ENCODE measurements at places on chromosomes 13 and 19.

GRCh38 chr13:44815623-44816022, 173.6 kb downstream of the NUFIP1 start:
- no peak for DNase-seq

- no peak for DNase-seq
Observed at GRCh38 chr19:49871349-49871985, 4.1 kb upstream of the PNKP start.

- DNase-seq, result no peak
Observed at GRCh38 chr19:45502111-45502510, 3.9 kb downstream of the PPM1N start.

DNA sequence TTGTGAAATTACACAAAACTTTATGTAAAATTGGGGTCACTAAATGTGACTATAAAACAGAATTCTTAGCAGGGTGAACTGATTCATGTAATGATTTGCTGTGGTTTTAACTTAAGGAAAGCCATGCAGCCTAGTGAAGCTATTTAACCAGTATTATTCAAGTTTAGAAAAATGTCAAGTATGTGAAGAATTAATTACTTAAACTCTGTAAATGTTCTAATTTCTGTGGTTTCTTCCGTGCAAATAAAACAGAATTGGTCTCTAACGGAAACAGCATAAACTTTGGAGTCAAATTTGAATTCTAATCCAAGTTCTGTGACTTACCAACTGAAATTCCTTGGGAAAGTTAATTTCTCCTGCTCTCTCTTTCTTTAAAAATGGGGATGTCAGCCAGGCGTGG, 13.3 kb downstream of the CDC16 start:
- DNase-seq, result no peak

DNA sequence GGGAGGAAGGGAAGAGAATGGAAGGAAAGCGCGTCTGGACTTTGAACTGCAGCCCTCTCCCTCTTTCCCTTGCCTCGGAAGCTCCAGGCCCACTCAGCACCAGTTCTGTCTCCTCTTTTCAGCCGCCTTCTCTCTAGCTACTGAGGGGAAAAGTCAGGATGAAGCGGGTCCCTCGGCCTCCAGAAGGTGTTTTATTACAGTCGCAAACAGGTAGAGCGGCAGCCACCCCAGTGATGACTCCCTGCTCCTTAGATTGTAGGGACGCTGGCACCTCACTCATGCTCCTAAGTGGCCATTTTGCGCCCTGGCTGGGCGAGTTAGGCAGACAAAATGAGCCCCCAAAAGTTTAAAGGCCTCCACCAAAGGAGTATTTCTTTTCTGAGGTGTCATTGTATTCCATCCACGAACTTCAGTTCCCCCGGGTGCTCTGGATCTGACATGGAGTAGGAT, 954 bp upstream of the STK24 start:
- no peak for DNase-seq
